Glomerular endothelial cell (primary cell): ENCODE measurements at places on chromosomes 16 and 17. TPM values are rescaled to one million over a fixed set of nuclear protein-coding genes. Genes with fewer than 3 reads are reported as not detected.

Gene PARN
- total RNA-seq: 21.6 and 24.6 TPM in 2 replicates

Gene PPP1R9B
- 35.6 and 56.6 TPM in 2 replicates for total RNA-seq

Gene SPDYE4
- not detected in 2 replicates for total RNA-seq

Gene KRTAP1-5
- 0.29 and 0.82 TPM in 2 replicates for total RNA-seq

Gene BAHCC1
- 19.3 and 30.5 TPM in 2 replicates for total RNA-seq

Gene KCNJ2
- total RNA-seq: 17.3 and 19.6 TPM in 2 replicates

Gene SRL
- total RNA-seq: 0.06 and 0.10 TPM in 2 replicates

Gene DRC7
- total RNA-seq: 0.05 TPM in 1 of 2 replicates, not detected in the other

Gene KRT222
- total RNA-seq: not detected in 2 replicates

Gene KRT9
- not detected in 2 replicates for total RNA-seq

Gene ZFP3
- total RNA-seq: 2.0 and 2.5 TPM in 2 replicates

Gene KCNJ12
- total RNA-seq: 0.58 and 1.6 TPM in 2 replicates

Gene GDPD3
- total RNA-seq: 0.82 and 5.3 TPM in 2 replicates

Gene CYGB
- 7.0 TPM in 2 replicates for total RNA-seq

Gene USP6
- total RNA-seq: not detected in 2 replicates

Gene HS3ST3B1
- total RNA-seq: 7.0 and 9.4 TPM in 2 replicates

Gene CCL3
- total RNA-seq: not detected in 2 replicates

Gene CACNG5
- total RNA-seq: not detected in 2 replicates

Gene ANKS4B
- total RNA-seq: not detected in 2 replicates

Gene B3GNT9
- 0.73 and 5.3 TPM in 2 replicates for total RNA-seq

Gene SLC2A4
- not detected in 2 replicates for total RNA-seq

Gene SKA2
- 32.3 and 39.0 TPM in 2 replicates for total RNA-seq

Gene KRT32
- not detected in 2 replicates for total RNA-seq

Gene CD300A
- not detected in 2 replicates for total RNA-seq

Gene AKAP1
- 17.5 and 19.4 TPM in 2 replicates for total RNA-seq

Gene ARHGAP44
- 0.97 and 1.4 TPM in 2 replicates for total RNA-seq

Gene ZNF213
- total RNA-seq: 7.5 and 15.1 TPM in 2 replicates

Gene RPL23
- 852 and 1,109 TPM in 2 replicates for total RNA-seq

Gene CCDC40
- total RNA-seq: 2.6 and 4.9 TPM in 2 replicates

Gene COG7
- 9.3 and 21.8 TPM in 2 replicates for total RNA-seq

Gene KRTAP4-5
- not detected in 2 replicates for total RNA-seq

Gene TMEM106A
- 4.7 and 8.4 TPM in 2 replicates for total RNA-seq

Gene TMEM208
- 29.0 and 36.8 TPM in 2 replicates for total RNA-seq
